ENCODE measurements at places on chromosomes 11 and 22.

- DNase-seq = no peak
Observed at GRCh38 chr11:32094923-32095322, 4.0 kb downstream of the RCN1 start.

DNA sequence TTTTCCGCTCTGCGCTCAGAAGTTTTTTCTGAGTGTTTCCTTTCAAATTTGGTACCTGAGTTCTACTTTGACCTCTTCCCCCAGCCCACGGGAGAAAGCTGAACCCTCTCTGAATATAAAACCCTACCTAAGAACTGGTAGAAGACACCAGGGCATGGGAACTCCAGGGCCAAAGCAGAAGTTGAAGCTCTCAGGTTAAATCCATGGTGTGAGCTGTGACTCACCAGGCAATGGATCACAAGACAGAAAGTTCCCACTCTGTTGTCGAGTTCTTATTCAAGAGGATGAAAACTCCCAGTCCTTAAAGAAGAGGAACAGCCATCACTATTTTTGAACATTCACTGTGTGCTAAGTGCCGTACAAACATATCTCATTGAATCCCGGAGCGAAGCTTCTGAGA, 8.9 kb downstream of the TMEM218 start:
- DNase-seq = no peak

DNA sequence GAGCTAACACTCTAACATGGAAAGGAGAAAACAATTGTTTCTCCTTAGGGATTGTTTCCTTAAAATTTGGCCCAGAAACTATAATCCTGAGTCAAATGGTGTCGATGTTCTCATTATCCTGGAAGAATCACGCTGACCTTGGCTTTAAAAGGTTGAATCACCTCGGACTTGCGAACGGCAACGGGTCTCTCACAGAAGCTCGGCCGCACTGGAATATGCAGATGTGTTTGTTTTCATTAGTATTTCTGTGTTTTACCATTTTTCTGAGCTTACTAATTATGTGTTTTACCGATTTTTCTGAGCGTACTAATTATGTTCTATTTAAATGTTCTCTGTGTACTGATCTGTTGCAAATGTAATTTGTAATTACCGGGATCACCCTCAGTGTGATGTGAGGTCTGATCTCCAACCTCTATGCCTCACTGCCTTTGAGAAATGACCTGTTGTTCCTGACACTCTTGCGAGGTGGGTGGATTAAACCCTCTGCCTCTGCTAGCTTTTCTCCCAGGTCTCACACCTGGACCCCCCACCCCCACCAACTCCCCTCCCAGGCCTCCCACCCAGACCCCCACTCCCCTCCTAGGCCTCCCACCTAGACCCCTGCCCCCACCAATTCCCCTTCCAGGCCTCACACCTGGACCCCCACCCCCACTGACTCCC, 38.3 kb upstream of the BRSK2 start:
- no peak for DNase-seq

DNA sequence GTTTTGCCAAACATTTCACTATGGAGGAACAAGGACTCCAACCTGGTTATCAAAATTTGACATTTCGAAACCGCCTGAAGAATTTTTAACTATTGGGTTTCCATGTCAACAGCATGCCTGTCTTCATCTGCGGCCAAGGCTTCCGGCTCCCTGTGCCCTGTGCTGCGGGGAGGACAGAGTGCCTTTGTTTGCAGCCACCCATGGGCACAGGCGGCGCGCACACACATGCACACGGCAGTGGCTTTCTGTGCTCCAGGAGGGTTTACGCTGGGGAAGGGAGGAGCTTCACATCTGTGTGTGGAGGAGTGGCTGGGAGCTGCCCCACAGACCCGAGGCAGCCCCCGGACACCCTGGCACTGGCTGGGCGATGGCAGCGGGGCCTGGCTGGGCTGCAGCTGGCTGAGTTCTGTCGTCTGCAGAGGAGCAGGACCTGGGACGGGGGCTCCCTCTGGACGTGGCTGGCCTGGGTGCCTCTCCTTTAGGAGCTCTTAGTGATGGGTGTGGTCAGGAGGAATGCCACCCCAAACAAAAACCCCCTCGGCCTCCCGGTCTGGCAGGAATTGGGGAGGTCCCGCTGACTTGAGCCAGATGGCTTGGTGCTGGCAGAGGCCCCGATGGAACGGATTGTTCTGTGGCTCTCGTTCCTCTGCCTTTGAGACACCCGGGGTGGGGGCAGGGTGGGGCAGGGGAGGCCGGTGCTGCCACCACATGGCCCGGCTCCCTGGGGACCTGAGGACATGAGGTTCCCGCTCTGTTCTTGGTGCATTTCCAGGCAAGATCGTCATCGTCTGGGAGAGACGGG, 1290.9 kb downstream of the BRD1 start:
- DNase-seq = no peak

DNA sequence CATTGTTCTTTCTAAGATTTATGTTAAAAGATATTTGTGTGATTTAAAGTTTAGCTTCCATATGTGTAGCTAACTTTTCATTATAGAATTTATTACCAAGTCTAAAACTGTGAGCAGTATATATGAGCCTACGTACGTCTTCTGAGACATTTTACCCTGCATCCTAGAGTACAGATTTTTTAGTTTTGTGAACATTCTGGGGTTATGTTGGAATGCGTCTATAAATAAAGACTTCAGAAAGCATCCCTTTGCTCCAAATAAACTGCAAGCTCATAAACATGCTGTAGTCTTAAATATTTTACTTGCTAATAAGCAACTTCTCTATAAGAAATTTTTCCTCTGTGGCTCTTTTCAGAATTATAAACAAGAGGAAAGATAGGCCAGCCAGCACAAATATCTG, 236.5 kb downstream of the DDX10 start:
- DNase-seq = no peak

- DNase-seq = no peak
Observed at GRCh38 chr11:69576069-69576782, 64.7 kb upstream of the CCND1 start.

- no peak for DNase-seq
Observed at GRCh38 chr11:131543389-131544025, 173.1 kb downstream of the NTM start.

GRCh38 chr11:129067454-129067853, 124.7 kb downstream of the ARHGAP32 start:
- no peak for DNase-seq

DNA sequence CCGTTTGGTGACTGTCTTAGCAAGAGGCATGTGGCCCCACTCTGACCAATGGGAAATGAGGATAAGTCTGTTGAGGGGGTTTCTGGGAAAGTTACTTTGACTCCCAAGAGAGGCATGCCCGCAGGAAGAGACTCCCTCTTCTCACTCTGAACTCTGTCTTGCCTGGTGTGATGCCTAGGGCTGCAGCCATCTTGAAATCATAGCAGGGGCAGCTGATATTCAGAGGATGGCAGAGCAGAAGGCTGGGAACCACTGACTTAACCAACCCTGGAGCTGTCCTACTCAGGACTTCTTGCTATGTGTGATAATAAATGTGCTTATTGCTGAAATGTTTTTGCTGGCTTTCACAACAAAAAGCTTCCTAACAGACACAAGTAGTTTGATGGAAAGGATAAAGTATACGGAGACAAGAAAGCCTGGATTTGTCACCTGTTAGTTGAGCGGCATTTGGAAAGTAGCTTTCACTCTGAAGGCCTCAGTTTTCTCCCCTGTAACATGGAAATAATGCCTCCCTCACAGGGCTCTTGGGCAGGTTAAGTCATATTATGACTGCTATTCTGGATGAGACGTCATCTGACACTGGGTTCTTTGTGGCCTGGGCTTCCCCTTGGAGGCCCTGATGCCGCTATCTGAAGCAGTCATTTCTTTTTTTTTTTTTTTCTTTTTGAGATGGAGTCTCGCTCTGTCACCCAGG, 128.5 kb downstream of the CEP164 start:
- peak; percentile 88 for DNase-seq

DNA sequence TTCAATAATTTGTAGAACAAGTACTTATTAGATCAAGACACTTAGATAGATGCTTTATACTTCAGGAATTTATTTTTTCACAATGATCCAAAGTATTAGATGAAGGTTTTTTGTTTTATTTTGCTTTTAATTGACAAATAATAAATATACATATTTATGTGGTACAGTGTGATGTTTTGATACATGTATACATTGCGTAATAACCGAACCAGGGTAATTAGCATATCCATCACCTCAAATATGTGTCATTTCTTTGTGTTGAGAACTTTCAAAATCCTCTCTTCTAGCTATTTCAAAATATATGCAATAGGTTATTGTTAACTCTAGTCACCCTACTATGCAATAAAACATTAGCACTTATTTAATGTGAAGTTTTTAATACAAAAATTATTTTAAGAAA, 21.4 kb downstream of the TRIM5 start:
- DNase-seq = no peak

- no peak for DNase-seq
Observed at GRCh38 chr11:74159642-74160041, 11.2 kb downstream of the C2CD3 start.

GRCh38 chr22:22458896-22459588, 49.5 kb downstream of the ZNF280B start:
- no peak for DNase-seq

DNA sequence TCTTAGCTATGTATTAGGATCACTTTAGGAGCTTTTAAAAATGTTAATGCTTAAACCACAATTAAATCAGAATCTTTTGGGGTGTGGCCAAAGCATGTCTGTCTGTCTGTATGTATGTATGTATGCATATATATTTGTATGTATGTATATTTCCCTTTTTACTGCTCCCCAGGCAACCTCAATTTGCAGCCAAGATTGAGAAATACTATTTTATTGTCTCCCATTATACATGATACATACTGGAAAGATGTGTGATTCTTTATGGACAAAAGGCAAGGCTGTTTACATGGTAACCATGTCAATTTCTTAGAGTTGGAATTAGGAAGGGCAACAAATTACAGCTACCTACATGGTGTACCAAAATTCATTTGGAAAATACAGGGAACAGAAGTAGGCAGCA, 783.6 kb downstream of the ETS1 start:
- DNase-seq = no peak

- no peak for DNase-seq
Observed at GRCh38 chr11:36095716-36096115, 151.9 kb downstream of the LDLRAD3 start.

GRCh38 chr22:46637711-46638600, 17.8 kb downstream of the GRAMD4 start:
- DNase-seq = no peak

DNA sequence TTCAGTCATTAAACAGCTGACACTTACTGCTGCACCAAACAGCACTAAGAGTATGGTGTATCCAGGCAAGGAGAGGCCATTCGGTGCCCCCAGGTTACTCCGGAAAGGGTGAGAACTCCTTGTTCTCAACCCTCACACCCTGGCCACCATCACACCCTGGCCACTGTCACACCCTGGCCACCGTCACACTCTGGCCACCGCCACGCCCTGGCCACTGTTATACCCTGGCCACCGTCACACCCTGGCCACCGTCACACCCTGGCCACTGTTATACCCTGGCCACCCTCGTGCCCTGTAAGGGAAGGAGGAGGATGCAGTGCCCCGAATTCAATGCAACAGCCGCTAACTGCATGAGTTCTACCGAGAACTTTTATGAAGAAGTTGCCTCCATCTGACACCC, 644.4 kb downstream of the TBC1D22A start:
- no peak for DNase-seq

DNA sequence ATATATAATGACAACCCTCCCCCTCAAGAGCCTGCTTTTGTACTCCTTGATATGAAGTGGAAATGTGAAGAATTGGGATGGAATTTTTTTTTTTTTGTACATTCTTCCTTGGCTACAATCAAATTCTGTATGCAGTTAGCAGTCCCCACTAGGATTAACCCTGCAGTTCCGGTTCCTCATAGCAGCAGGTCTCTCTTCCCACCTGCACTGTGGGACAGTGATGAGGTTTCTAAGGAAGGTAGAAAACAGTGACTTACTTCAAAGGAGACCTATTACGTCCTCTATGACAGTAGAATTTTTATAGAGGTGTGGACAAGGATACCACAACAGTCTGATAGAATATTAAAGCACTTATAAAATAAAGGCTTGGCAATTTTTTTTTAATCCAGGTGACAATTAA, 46.3 kb upstream of the ALKBH3 start:
- no peak for DNase-seq

- DNase-seq = no peak
Observed at GRCh38 chr11:131204765-131205380, 165.5 kb upstream of the NTM start.

GRCh38 chr11:65136515-65137096, 2.3 kb upstream of the SYVN1 start:
- DNase-seq = no peak

- DNase-seq = no peak
Observed at GRCh38 chr11:77069969-77070582, 3.3 kb downstream of the CAPN5 start.

GRCh38 chr11:14529321-14529720, 9.1 kb upstream of the PSMA1 start:
- no peak for DNase-seq

GRCh38 chr11:126025822-126026221, 36.8 kb downstream of the CDON start:
- no peak for DNase-seq

- DNase-seq = no peak
Observed at GRCh38 chr22:35708453-35708852, 9.2 kb upstream of the APOL5 start.

DNA sequence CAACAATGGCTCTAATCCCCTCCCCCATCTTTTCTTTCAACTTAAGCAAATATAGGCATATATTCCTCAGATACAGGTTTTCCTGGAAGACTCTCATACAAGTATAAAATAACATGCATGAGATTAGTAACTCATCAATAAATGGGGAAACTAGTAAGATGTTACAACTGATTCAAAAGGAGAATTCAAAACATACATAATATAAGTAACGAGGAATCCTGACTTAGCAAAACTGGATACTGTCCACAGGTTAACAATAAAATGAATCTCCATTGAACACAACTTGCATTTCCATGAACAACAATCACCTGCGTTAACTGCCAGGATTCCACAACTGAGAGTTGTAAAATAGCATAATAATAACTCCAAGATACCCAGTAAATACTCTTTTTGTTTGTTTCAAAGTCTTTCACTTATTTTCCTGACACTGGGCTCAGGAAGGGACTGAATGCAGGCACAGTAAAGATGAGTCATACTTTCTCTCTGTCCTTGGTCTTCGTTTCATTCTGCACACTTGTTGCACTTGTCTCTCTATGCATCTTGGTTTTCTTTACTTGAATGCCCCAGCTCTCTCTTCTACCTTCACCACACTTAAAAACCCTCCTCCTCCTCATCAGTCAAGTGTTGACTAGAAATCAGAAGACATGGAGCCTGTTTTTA, 8.1 kb downstream of the APIP start:
- DNase-seq = no peak

GRCh38 chr22:35065796-35066218, at the start of gene ISX:
ISX (plus strand) TSS chr22:35066158; CDS start chr22:35067088, 930 bp downstream.
- no peak for DNase-seq

GRCh38 chr11:35714882-35715627, 52.5 kb downstream of the TRIM44 start:
- DNase-seq = no peak

DNA sequence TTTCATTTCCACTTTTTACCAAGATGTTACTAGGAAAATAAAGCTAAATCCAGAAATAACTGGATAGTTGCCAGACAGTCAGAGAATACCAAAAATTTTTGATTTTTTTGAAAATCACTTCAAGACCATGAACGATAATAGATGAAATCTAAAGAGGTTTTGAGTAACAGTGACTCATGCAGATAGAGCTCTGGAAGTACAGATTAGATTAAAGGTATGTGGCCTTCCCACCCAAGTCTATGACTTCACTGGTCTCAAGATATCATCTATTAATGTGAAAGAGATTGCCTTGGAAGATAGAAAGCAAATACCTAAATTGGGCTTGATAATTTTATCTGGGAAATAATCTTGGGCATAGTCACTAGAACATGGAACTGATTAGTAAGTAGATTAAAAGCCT, 415.9 kb downstream of the METTL15 start:
- no peak for DNase-seq

GRCh38 chr11:8286886-8287285, 23.2 kb upstream of the LMO1 start:
- no peak for DNase-seq

All from T-helper 2 cell (primary cell).